Osteocyte (in vitro differentiated cells): ENCODE measurements at places on chromosomes 5 and 9. TPM values are rescaled to one million over a fixed set of nuclear protein-coding genes. Genes with fewer than 3 reads are reported as not detected.

- DNase-seq, result no peak
Observed at GRCh38 chr5:14331386-14331781, 188.2 kb downstream of the TRIO start.

- DNase-seq, result no peak
Observed at GRCh38 chr9:107866711-107867311, 377.2 kb upstream of the KLF4 start.

DNA sequence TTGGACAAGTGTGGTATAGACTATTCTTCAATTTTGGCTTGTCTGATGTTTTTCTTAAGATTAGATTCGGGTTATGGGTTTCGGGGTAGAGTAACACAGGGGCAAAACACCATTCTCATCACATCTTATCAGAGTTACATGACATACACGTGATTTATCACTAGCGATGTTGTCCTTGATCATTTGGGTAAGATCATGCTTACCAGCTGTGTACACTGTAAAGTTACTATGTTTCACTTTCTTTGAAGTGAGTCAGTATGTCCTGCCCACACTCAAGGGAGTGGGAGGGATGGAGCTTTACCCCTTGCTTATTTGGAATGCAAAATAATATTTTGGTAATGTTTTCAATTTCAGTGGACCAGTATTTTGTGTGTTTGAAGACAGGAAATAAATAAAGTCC lies 101.8 kb upstream of the TAF11L2 start:
- no peak for DNase-seq

DNA sequence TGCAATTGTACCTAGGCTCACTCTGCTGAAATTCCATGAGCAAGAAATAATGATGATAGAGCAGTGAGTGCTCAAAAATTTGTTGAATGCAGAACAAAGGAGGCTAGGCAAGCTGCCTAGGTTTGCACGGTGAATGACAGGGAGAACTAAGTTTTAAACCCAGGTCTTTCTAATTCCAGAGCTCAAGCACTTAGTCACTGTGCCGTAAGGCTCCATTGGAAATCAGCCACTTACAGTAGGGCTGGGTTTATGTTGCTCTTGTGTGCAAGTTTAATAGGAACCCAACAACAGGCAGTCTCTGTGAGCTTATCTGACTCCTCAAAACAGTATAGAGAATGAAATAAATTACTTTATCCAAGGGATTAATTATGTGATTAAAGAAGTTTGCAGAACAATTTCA lies 147.0 kb downstream of the CSNK1G3 start:
- no peak for DNase-seq

DNA sequence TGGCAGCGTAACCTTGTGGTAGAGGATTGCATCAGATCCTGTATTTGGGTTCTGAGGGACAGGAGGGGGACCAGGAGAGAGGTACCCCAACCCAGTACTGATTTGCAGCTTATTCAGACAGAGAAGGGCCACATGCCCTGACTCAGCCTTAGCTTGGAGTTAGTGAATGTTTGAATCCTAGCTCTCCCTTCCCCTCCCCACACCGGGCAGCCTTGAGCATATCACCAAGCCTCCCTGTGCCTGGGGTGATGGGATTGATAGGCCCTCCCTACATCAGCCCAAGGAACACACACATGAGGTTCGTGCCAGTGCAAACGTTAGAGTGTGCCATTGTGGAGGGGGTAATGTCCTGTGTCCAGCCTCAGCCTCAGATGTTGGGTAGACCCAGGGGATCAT lies 71.9 kb downstream of the AMBP start:
- DNase-seq, result peak; percentile 62

The LHX3 gene
- total RNA-seq, result not detected in 2 replicates

DNA sequence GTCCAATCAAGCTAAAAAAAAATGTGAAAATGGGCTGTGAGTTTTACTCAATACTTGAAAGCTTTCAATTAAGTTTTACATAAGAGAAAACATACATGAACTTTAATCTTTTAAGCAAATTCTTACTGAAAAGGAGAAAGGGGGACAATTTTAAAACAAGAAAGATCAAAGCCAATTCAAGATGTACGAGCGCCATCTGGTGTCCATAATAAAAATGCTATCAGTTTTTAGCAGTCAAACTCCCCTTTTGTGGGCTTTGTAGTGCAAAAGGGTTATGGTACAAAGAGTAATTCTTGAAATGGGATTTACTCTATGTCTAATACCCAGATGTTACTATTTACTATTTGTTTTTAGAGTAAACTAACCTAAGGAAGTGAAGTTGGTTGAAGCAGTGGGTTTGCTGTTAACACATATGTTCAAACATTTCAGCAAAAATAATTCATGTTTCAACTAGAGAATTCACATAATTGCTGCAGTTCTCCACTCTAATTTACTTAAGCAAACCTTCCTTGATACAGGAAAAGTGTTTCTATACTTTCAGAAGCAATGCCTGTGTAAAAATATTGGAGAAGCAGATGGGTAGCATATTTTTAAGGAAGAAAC lies 228.2 kb upstream of the TYRP1 start:
- no peak for DNase-seq

- DNase-seq, result no peak
Observed at GRCh38 chr5:135100011-135100410, 66.0 kb upstream of the PITX1 start.

DNA sequence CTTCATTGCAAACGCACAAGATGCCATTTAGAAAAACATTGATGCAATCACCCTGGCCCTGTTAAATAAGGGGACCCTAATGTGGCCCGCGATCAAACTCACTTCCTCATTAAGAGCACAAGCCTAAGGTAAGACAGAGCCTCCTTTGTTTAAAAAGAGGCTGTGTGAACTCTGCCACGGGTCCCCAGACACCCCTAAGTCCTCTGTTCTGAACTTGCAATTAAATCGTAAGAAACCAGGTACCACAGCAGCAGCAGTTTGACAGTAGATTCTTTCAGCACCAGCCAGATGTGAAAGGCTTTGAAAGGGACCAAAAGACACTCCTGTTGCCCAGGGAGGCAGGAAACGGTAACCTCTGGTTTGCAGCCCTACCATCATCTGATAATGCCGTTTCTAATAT lies 346.3 kb downstream of the TMEM167A start:
- DNase-seq, result no peak
